Cardiac muscle cell (in vitro differentiated cells and primary cell): ENCODE measurements at places on chromosomes 7 and 10.
A peak's percentile ranks its signal among the peaks of the same experiment; 100 is the strongest.

- no peak overlapping the region for H3K4me3 ChIP-seq
- DNase-seq = no peak
Measured at GRCh38 chr7:148031811-148032210, 558.8 kb upstream of the C7orf33 start.

GRCh38 chr7:149021725-149022062 lies 6.6 kb downstream of the PDIA4 start:
- DNase-seq = no peak
- H3K27ac ChIP-seq = no peak overlapping the region
- H3K4me1 ChIP-seq = peaks cover 19% of the 10 kb centered on the region

GRCh38 chr7:127789031-127789430 lies 137.0 kb downstream of the SND1 start:
- H3K27me3 ChIP-seq = no peaks in the 10 kb centered on the region
- H3K4me1 ChIP-seq = no peaks in the 10 kb centered on the region
- no peak overlapping the region for H3K27ac ChIP-seq
- DNase-seq = no peak

DNA sequence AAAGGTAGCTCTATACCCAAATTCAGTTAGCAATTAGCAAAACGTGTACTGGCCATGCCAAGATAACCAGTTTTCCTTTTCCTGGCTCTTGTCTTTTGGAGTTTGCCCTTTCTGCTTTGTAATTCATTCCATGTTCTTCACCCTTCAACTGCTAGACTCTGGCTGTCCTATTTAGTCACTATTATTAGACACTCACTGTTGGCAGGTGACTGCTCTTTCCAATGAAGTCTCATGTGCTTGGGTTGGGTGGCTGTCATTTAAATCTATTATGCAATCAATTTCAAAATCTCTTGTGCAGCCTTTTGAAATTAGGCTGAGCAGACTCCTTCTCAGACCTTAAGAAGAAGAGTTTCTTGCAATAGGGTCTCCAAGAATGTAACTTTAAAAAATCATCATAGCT lies 266.5 kb downstream of the GPR158 start:
- no peaks in the 10 kb centered on the region for H3K27me3 ChIP-seq
- H3K36me3 ChIP-seq = no peaks in the 10 kb centered on the region
- H3K4me3 ChIP-seq = no peak overlapping the region
- H3K27ac ChIP-seq = no peak overlapping the region
- peak; percentile 8 for DNase-seq

DNA sequence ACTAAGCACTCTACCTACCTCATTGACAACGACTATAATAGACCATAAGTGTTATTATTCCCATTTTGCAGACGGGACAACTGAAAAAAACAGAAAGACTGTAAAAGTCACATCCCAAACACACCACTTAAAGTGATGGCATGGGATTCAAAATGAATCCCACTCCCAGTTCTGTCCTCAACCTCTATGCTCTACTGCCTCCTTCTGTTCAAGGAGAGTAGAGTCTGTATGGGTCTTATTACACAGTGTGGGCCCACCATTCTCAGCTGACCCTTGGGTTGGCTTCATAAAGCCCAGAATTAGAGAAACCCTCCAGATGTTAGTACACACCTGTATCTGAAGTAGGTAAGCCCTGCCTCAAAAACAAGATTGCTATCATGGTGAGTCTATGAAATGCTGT lies 102.2 kb downstream of the GRM8 start:
- H3K36me3 ChIP-seq = no peaks in the 10 kb centered on the region
- H3K4me1 ChIP-seq = no peaks in the 10 kb centered on the region
- no peak overlapping the region for H3K4me3 ChIP-seq

DNA sequence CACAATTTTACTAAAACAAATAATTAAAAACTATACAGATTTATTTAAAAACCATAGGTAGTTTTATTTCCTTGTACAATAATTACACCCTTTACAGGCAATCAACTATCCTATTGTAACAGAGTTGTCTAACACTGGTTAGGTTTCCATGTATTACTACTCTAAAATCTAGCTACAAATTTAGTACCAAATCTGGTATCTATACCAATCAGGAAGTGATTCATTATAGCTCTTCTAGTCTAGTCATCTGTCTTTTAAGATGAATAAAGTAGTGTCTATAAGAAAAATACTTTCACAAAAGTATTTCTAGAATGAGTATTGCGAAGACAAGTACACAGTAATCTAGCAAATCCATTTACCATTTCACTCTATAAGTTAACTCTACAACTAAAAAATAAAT lies 16.9 kb downstream of the ZNF800 start:
- no peak overlapping the region for H3K4me3 ChIP-seq
- no peak overlapping the region for H3K27ac ChIP-seq
- DNase-seq = no peak
- no peaks in the 10 kb centered on the region for H3K27me3 ChIP-seq
- peaks cover 45% of the 10 kb centered on the region for H3K36me3 ChIP-seq

GRCh38 chr7:91564101-91564500 lies 299.9 kb downstream of the FZD1 start:
- H3K36me3 ChIP-seq = no peaks in the 10 kb centered on the region
- no peak for DNase-seq
- H3K27me3 ChIP-seq = no peaks in the 10 kb centered on the region
- H3K27ac ChIP-seq = no peak overlapping the region

DNA sequence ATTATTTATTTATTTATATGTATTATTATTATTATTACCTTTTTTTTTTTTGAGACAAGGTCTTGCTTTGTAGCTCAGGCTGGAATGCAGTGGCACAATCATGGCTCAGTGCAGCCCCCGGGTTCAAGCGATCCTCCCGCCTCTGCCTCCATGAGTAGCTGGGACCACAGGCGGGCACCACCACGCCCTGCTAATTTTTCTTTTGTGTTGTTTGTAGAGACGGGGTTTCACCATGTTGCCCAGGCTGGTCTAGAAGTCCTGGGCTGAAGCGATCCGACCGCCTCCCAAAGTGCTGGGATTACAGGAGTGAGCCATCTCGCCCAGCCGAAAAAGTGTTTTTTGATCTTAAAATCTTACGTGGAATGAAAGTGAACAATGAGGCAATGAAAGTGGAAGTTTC lies 79.4 kb upstream of the C1GALT1 start:
- no peak overlapping the region for H3K27ac ChIP-seq
- no peak for DNase-seq
- H3K4me3 ChIP-seq = no peak overlapping the region
- no peaks in the 10 kb centered on the region for H3K36me3 ChIP-seq
- no peaks in the 10 kb centered on the region for H3K27me3 ChIP-seq
- H3K4me1 ChIP-seq = peaks cover 14% of the 10 kb centered on the region
